ENCODE measurements at places on chromosomes 11 and 22.

GRCh38 chr11:114168691-114169090 is 109.2 kb downstream of the ZBTB16 start:
- DNase-seq: peak; percentile 43

GRCh38 chr22:17477391-17477833 is 85.9 kb upstream of the SLC25A18 start:
- DNase-seq: no peak

DNA sequence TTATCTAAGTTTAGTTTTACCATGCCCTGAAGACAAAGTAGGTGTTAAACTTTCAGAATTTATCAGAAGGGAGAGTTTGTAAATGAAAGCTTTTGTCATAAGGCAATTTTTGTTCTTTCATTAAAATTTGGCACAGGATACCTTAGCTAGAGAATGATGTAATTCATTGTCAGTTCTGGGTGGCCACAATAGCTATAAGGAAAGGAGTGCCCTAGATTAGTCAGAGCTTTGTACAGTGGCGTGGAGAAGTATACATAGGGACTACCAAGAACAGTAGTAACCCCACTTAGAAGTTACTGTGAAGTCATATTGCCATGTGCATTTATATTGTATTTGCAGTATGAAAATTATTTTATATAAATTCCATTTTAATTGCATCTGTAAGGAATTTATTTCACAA is 126.3 kb upstream of the CARD18 start:
- DNase-seq: no peak

- peak; percentile 44 for DNase-seq
Measured at GRCh38 chr11:6703247-6704063, 20.3 kb upstream of the MRPL17 start.

GRCh38 chr11:130465263-130465662 is 16.8 kb downstream of the ADAMTS15 start:
- DNase-seq: no peak

GRCh38 chr22:26322179-26322905 is 106.7 kb upstream of the ASPHD2 start:
- no peak for DNase-seq

GRCh38 chr11:129546266-129546665 is 170.6 kb downstream of the BARX2 start:
- no peak for DNase-seq

- peak; percentile 77 for DNase-seq
Measured at GRCh38 chr22:37627545-37627944, 11.9 kb upstream of the SH3BP1 start.

- no peak for DNase-seq
Measured at GRCh38 chr11:1553808-1554594, 18.1 kb downstream of the DUSP8 start.

DNA sequence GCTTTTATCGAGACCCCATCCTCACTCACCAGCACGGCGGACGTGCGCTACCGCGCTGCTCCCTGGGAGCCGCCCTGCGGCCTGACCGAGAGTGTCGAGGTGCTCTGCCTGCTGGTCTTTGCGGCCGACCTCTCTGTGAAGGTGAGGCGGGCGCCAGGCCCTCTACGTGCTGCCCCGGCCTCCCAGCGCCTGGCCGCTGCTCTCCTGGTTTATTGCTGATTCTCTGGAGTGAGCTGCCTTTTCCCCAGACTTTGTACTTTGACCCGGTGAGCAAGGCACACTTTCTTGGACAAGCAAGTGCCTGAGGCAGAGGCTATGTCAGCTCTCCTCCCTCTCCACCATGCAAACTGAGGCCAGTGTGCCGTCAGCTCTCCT is 6.5 kb downstream of the TPCN2 start:
- DNase-seq: no peak

GRCh38 chr11:128733440-128734102 is 39.7 kb downstream of the FLI1 start:
- peak; percentile 69 for DNase-seq

GRCh38 chr22:40553014-40553554 is 83.4 kb downstream of the MRTFA start:
- no peak for DNase-seq

- no peak for DNase-seq
Measured at GRCh38 chr22:25169278-25170031, 30.2 kb upstream of the CRYBB3 start.

DNA sequence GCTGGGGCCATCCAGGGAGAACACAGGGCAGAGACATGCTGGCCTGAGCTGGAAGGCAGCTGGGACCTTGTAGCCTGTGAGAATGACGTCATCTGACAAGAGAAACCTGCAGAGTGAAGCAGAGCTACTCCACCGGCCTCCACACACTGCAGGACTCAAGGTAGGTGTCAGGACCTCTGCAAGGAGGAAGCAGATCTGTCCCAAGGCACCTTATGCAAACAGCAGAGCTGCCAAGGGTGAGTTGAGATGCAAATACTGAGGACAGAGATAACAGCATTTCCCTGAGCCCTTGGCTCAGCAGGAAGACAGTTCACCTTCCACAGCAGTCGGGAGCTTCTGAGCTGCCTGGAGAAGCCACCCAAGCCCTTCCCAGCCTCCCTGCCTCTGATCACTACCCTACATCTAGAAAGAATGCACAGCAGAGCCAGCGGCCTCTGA is 51.9 kb upstream of the IGSF9B start:
- no peak for DNase-seq

Measured in activated naive CD4-positive, alpha-beta T cell treated with anti-CD3 and anti-CD28 coated beads, Interleukin-2, amount 10 ng/mL, durations not matched to agents 7 days and 5 days (primary cell).